ENCODE measurements at places on chromosomes 2 and 18.
A peak's percentile ranks its signal among the peaks of the same experiment; 100 is the strongest.

GRCh38 chr2:40680547-40680946 lies 228.7 kb upstream of the SLC8A1 start:
- no peak overlapping the region for H3K4me3 ChIP-seq
- H3K36me3 ChIP-seq: no peaks in the 10 kb centered on the region
- DNase-seq: no peak
- no peaks in the 10 kb centered on the region for H3K4me1 ChIP-seq
- H3K27ac ChIP-seq: no peak overlapping the region
- no peaks in the 10 kb centered on the region for H3K27me3 ChIP-seq

DNA sequence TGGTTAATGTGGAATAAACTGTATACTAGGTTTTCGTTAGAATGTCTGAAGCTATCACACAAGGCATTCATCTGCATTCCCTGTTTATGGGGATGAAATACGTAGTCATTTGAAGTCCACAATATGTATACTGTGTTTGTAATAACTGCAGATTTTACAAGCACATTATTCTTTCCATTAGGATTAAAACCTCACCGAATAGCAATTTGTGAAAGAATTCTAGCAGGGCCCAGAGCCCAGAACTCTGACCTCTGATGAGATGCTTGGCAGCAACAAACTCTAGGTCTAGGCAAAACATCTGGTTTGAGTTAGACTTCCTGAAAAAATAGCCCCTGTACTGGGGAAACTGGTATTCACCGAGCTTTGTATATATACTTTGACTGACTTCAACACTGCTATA lies 158.2 kb downstream of the SRBD1 start:
- H3K27ac ChIP-seq: no peak overlapping the region
- no peak overlapping the region for H3K4me3 ChIP-seq
- DNase-seq: peak; percentile 25
- H3K4me1 ChIP-seq: no peaks in the 10 kb centered on the region
- H3K36me3 ChIP-seq: no peaks in the 10 kb centered on the region

DNA sequence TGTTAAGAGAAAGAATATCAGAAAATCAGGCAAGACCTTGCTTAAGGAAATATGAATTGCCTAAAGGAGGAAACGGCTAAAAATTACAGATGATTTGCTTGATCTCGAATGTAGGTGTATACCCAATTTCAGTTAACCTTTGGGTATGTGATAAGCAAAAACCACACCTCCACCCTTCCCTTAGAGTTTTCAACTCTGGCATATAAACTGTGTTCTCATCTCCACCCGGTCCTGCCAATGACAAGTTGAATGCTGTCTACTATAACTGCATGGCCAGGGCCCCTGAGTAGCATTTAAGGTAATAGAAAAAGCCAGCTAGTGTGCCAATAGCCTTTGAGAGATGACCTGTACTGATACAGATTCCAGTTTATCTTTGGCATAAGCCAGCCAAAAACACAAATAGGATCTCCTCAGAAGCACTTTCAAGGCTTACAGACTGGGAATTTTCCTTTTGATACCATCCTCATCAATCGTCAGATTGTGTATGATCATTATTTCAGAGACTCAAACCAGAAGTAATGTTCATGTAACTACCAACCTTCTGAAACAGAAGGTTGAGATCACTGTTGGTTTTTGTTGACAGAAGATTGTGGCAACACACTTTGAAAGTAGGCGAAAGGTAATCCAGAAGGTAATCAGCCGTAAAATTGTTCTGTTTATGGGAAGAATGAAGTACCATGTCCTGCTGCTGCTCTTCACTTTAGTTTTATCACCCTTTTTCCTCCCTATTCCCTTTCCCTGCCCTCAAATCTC lies 163.1 kb downstream of the GFPT1 start:
- no peaks in the 10 kb centered on the region for H3K27me3 ChIP-seq
- H3K36me3 ChIP-seq: no peaks in the 10 kb centered on the region
- no peak overlapping the region for H3K27ac ChIP-seq
- H3K4me3 ChIP-seq: no peak overlapping the region
- H3K4me1 ChIP-seq: peaks cover 7% of the 10 kb centered on the region

GRCh38 chr2:236583621-236584203 lies 14.1 kb downstream of the ACKR3 start:
- no peaks in the 10 kb centered on the region for H3K4me1 ChIP-seq
- H3K4me3 ChIP-seq: no peak overlapping the region
- no peak overlapping the region for H3K27ac ChIP-seq
- no peak for DNase-seq

GRCh38 chr2:30164131-30164925 lies 17.5 kb downstream of the YPEL5 start:
- no peak overlapping the region for H3K27ac ChIP-seq
- H3K36me3 ChIP-seq: peaks cover 4% of the 10 kb centered on the region
- no peak overlapping the region for H3K4me3 ChIP-seq
- H3K4me1 ChIP-seq: no peaks in the 10 kb centered on the region
- DNase-seq: no peak

GRCh38 chr18:136433-136832 lies 21.9 kb upstream of the USP14 start:
- no peak overlapping the region for H3K27ac ChIP-seq
- H3K27me3 ChIP-seq: no peaks in the 10 kb centered on the region
- no peak for DNase-seq
- H3K36me3 ChIP-seq: no peaks in the 10 kb centered on the region
- no peak overlapping the region for H3K4me3 ChIP-seq
- H3K4me1 ChIP-seq: no peaks in the 10 kb centered on the region

GRCh38 chr2:5479265-5479928 lies 212.8 kb upstream of the SOX11 start:
- no peak overlapping the region for H3K4me3 ChIP-seq
- no peaks in the 10 kb centered on the region for H3K36me3 ChIP-seq
- peaks cover 8% of the 10 kb centered on the region for H3K4me1 ChIP-seq
- no peaks in the 10 kb centered on the region for H3K27me3 ChIP-seq
- DNase-seq: peak; percentile 32

DNA sequence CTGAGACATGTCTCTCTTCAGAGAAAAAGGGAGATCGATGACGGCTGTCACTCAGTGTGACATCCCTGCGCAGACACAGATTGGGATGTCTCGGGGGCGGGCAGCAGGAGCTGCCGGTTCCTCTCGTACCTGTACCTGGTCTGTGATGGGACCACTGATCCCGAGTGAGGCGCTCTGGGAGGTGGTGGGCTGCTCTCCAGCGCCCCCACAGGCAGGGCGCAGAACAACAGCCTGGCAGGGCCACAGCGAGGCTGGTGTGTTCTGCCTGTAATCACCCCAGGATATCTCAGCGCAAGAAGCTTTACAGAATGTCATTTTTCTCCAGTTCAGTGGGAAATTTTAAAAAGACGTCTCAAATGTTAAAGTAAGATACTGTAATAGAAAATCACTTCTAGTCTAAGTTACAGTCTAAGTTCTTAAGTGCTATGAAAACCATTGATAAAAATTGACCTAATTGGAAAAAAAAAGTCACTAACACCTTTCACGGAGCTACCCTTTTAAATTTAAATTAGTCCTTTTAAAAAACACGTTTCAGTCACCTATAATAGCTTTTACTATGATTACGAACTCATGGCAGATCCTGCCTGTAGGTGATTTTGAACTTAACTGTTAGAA lies 189.8 kb downstream of the SNTG2 start:
- no peak overlapping the region for H3K27ac ChIP-seq
- H3K4me3 ChIP-seq: no peak overlapping the region
- no peaks in the 10 kb centered on the region for H3K27me3 ChIP-seq
- DNase-seq: peak; percentile 14
- no peaks in the 10 kb centered on the region for H3K36me3 ChIP-seq

DNA sequence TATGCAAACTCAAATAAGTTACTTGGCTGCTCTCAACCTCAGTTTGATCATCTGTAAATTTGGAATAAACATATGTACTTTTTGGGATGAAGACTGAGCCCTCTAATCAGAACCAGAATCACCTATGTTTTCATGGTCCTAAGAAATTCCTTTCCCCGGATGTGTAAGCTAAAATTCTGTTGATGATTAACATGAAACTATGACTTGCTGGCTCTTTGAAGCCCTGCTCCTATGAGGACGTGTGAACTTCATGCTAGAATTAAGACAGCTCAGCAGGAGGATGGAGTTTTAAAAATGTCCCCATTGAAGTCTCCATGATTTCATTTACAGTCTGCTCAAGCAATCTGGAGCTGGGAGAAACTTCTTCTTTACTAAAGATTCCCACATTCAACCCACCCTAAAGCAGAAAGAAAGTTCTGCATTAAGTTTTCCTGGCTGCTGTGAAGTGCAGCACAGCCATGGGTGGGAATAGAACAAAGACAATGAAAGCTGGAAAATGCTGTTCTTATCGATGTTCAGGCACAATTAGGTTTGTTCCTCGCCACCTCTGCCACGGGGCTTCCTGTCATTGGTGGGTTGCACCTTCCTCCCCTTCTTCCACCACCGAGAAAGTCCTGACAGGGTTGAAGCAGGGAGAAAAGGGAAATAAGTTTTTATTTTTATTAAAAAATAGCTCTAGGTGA lies 50.9 kb downstream of the ADCYAP1 start:
- no peaks in the 10 kb centered on the region for H3K27me3 ChIP-seq
- no peaks in the 10 kb centered on the region for H3K36me3 ChIP-seq
- H3K27ac ChIP-seq: no peak overlapping the region
- DNase-seq: no peak
- H3K4me3 ChIP-seq: no peak overlapping the region

GRCh38 chr2:225600444-225600843 lies 200.9 kb downstream of the NYAP2 start:
- no peaks in the 10 kb centered on the region for H3K4me1 ChIP-seq
- no peaks in the 10 kb centered on the region for H3K27me3 ChIP-seq
- H3K27ac ChIP-seq: no peak overlapping the region
- no peak for DNase-seq
- no peaks in the 10 kb centered on the region for H3K36me3 ChIP-seq

- no peaks in the 10 kb centered on the region for H3K4me1 ChIP-seq
- no peak overlapping the region for H3K4me3 ChIP-seq
- DNase-seq: no peak
- H3K27me3 ChIP-seq: peaks cover 3% of the 10 kb centered on the region
Observed at GRCh38 chr18:48098538-48098937, 168.1 kb upstream of the SMAD2 start.

- no peaks in the 10 kb centered on the region for H3K4me1 ChIP-seq
- H3K27me3 ChIP-seq: no peaks in the 10 kb centered on the region
- peak; percentile 16 for DNase-seq
- H3K36me3 ChIP-seq: no peaks in the 10 kb centered on the region
- H3K27ac ChIP-seq: no peak overlapping the region
- H3K4me3 ChIP-seq: no peak overlapping the region
Observed at GRCh38 chr2:162768656-162769055, 69.9 kb downstream of the KCNH7 start.

- no peak overlapping the region for H3K4me3 ChIP-seq
- no peak overlapping the region for H3K27ac ChIP-seq
- H3K36me3 ChIP-seq: peaks cover 4% of the 10 kb centered on the region
- no peak for DNase-seq
Observed at GRCh38 chr18:74248595-74248994, 43.2 kb downstream of the CYB5A start.

DNA sequence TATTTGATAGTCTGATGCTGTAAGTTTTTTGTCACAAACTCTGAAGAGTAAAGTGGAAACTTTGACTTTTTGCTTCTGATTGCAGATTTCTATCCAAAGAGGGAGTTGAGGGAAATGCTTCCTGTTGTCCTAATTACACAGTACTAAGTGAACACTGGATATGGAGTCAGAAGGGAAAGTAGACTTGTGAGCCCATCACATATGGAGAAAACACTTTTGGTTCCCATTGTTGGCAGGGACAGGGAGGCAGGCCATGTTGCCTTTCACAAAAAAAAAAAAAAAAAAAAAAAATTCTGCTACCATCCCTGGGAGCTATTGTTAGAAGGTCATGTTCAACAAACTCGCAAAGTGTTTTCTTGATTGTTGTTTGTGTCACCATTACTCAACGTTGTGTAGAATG lies 144.3 kb downstream of the RPIA start:
- H3K4me1 ChIP-seq: no peaks in the 10 kb centered on the region
- H3K4me3 ChIP-seq: no peak overlapping the region
- H3K27me3 ChIP-seq: no peaks in the 10 kb centered on the region
- H3K36me3 ChIP-seq: no peaks in the 10 kb centered on the region
- no peak for DNase-seq

GRCh38 chr2:157820193-157820592 lies 55.9 kb downstream of the ACVR1 start:
- peaks cover 6% of the 10 kb centered on the region for H3K4me1 ChIP-seq
- DNase-seq: peak; percentile 37
- no peak overlapping the region for H3K27ac ChIP-seq

GRCh38 chr2:221600388-221600787 lies 28.3 kb upstream of the EPHA4 start:
- no peaks in the 10 kb centered on the region for H3K27me3 ChIP-seq
- H3K27ac ChIP-seq: no peak overlapping the region
- no peaks in the 10 kb centered on the region for H3K36me3 ChIP-seq

DNA sequence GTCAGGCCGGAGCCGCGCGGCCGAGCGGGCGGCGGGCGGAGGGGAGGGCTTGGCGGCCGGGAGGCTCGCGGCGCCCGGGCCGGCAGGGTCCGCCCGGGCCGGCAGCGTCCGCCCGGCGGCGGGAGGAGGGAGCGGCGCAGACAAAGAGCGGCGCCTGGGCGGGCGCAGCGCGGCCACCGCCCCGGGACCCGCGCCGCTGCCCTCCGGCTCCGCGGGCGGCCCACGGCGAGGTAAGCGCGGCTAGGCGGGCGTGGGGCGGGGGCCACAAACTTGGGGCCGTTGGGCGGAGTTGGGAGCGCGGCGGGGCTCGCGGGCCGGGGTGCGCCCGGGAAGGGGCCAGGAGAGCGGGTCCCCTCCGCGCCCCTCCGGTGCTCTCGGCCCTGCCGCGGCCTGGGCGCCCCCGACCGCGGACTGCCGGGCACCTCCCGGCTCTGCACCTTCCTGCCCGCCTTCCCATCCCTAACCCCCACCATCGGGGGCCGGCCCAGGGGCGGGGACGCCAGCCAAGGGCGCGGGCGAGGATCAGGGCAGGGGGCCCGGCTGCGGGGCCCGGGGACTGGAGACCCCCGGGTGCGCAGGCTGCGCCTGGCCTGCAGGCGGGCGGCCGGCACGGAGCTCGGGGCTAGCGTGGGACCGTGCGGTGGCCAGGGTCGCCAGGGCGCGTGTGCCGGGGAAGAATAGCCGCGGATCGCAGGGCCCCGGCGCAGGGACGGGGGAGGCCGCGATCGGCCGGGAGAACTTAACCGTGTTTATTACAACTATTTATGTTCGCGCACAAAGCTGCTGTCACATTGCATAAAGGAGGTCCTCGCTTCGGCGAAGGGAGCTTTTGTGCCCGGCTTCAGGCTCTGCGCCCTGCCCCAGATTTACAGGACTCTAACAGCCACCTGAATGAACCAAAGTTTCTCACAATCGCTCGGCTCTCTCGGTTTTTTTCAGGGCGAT lies at the start of gene NCK2:
Gene NCK2, plus strand, starts transcription at position 4 of the 945 bp plus-strand sequence. CDS start 110,152 bp downstream, outside the sequence.
- peak; percentile 61 for DNase-seq
- peaks cover 3% of the 10 kb centered on the region for H3K36me3 ChIP-seq
- peaks cover 29% of the 10 kb centered on the region for H3K4me1 ChIP-seq
- H3K27ac ChIP-seq: peak within 1 kb of the TSS; percentile 89
- peak within 1 kb of the TSS; percentile 84 for H3K4me3 ChIP-seq

All from lung (tissue), 17 donors.